Mesothelial cell of epicardium (in vitro differentiated cells): ENCODE measurements at places on chromosomes 12 and 14. TPM values are rescaled to one million over a fixed set of nuclear protein-coding genes. Genes with fewer than 3 reads are reported as not detected.
A peak's percentile ranks its signal among the peaks of the same experiment; 100 is the strongest.

- no peaks in the 10 kb centered on the region for H3K36me3 ChIP-seq
- no peaks in the 10 kb centered on the region for H3K27me3 ChIP-seq
- peaks cover 6% of the 10 kb centered on the region for H3K4me1 ChIP-seq
- H3K4me3 ChIP-seq: no peak overlapping the region
- DNase-seq: no peak
- H3K27ac ChIP-seq: no peak overlapping the region
Measured at GRCh38 chr12:8064131-8064530, 2.0 kb downstream of the C3AR1 start.

- H3K27me3 ChIP-seq: no peaks in the 10 kb centered on the region
- peaks cover 1% of the 10 kb centered on the region for H3K36me3 ChIP-seq
- DNase-seq: no peak
- H3K4me3 ChIP-seq: no peak overlapping the region
- no peak overlapping the region for H3K27ac ChIP-seq
Measured at GRCh38 chr14:74942181-74942580, 13.2 kb downstream of the PGF start.

AQP5 gene
- 0.16 TPM in 1 of 3 replicates, not detected in the others for total RNA-seq

LRIG3 gene
- total RNA-seq: 16.2 to 22.3 TPM (median 20.3 TPM) in 3 replicates

RAB15 gene
- total RNA-seq: 23.1 to 25.0 TPM (median 24.5 TPM) in 3 replicates

AMN gene
- total RNA-seq: 2.5 to 3.5 TPM (median 2.7 TPM) in 3 replicates

KCNMB4 gene
- total RNA-seq: 14.1 to 15.7 TPM (median 15.4 TPM) in 3 replicates

DNA sequence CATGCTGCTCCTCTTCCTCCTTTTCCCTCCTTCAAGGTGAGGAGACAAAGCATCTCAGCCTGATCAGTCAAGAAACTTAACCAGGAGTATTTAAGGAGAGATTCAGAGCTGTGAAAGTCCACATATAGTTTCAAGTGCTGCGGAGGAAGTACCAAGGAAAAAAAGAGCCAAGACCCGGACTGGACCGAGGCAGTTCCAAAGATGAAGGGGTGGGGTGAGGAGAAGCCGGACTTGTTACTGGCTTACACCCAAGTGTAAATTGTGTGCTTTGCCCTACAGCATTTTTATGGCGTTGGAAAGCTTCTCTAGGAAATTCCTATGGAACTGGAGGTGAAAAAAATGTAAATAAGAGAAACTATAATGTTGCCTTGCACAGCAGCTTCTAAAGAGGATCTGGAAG, 263.1 kb downstream of the GRIN2B start:
- peaks cover 9% of the 10 kb centered on the region for H3K4me1 ChIP-seq
- H3K4me3 ChIP-seq: no peak overlapping the region
- no peak overlapping the region for H3K27ac ChIP-seq

DEGS2 gene
- 1.5 to 2.1 TPM (median 1.6 TPM) in 3 replicates for total RNA-seq

FGF23 gene
- not detected in 3 replicates for total RNA-seq

DNA sequence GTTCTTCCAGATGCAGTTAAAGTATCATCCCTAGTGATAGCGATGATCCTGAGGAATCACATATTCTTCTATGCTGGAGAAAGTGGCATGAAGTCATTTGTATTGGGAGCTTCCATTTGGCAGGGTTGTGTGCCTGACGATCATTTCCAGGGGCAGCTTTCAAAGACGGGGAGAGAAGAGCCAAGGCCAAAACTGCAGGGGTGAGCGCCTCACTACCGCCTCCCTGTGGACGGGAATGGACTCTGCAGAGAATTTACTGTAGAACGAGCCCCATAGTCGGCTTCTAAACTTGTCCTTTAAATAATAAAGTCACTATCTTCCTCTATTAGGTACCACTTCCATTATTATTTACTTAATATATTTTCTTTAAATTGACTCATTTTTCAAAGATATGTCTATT, 555.9 kb upstream of the TMEM132C start:
- no peak for DNase-seq
- peaks cover 18% of the 10 kb centered on the region for H3K27me3 ChIP-seq
- no peaks in the 10 kb centered on the region for H3K4me1 ChIP-seq
- no peaks in the 10 kb centered on the region for H3K36me3 ChIP-seq
- no peak overlapping the region for H3K27ac ChIP-seq

DNA sequence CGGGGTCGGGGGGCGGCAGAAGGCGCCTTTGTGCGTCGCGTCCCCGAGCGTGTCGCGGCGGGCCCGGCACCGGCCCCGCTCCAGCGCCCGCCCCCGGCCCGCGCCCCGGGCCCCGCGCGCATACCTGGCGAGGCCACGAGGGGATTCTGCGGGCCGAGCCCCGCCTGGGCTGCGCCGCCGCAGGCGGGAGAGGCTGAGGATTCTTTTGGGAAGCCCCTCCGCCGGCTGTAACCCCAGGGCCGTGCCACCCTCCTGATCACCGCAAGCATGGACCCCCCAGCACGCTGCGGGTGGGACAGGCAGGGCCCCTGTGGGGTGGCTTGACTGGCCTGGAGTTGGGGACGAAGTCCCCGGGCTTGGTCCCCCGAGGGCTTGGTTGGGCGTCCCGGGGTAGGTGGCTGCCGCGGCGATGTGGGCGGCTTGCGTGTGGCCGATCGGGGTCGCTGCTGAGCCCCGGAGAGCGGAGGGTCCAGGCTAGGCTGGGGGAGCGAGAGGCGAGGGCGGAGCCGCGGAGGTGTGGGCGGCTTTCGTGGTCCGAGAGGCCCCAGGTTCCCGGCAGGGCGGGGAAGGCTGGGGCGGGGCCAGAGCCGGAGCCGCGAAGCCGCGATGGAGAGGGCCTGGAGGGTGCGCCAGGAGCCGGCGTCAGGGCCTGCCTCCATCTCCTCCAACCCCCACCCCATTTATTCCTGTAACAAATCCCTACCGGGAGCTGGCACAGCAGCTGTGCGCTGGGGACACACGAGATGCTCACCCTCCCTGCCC, 28.4 kb upstream of the GPR132 start:
- peaks cover 10% of the 10 kb centered on the region for H3K36me3 ChIP-seq
- H3K27ac ChIP-seq: peak overlapping the region; percentile 67
- peak; percentile 82 for DNase-seq
- peak overlapping the region; percentile 70 for H3K4me3 ChIP-seq

CDCA3 gene
- 11.9 to 18.6 TPM (median 14.3 TPM) in 3 replicates for total RNA-seq

RPGRIP1 gene
- 0.29 to 0.35 TPM (median 0.29 TPM) in 3 replicates for total RNA-seq
